ENCODE measurements at places on chromosomes 7 and 10. TPM values are rescaled to one million over a fixed set of nuclear protein-coding genes. Genes with fewer than 3 reads are reported as not detected.

PIK3CG gene
- total RNA-seq: 3.4 TPM

AGFG2 gene
- 7.5 TPM for total RNA-seq

AZGP1 gene
- 15.0 TPM for total RNA-seq

RBM20 gene
- 2.7 TPM for total RNA-seq

CTTNBP2 gene
- total RNA-seq: 19.7 TPM

C10orf62 gene
- not detected for total RNA-seq

CYP2C19 gene
- not detected for total RNA-seq

TACR2 gene
- total RNA-seq: not detected

CPEB3 gene
- 18.1 TPM for total RNA-seq

RAMP3 gene
- 18.1 TPM for total RNA-seq

PTPN20 gene
- 10.0 TPM for total RNA-seq

XRCC2 gene
- total RNA-seq: 5.3 TPM

PSMG3 gene
- total RNA-seq: 20.4 TPM

Measured in camera-type eye (tissue), 1 donor.